Stimulated activated CD4-positive, alpha-beta T cell treated with anti-CD3 and anti-CD28 coated beads, Interleukin-12 subunit alpha, Interleukin-12 subunit beta, amount 100 ng/mL, for 24 hours (primary cell): ENCODE measurements at places on chromosomes 11 and 22.

GRCh38 chr22:25492162-25492561 lies 72.3 kb upstream of the GRK3 start:
- DNase-seq, result no peak

DNA sequence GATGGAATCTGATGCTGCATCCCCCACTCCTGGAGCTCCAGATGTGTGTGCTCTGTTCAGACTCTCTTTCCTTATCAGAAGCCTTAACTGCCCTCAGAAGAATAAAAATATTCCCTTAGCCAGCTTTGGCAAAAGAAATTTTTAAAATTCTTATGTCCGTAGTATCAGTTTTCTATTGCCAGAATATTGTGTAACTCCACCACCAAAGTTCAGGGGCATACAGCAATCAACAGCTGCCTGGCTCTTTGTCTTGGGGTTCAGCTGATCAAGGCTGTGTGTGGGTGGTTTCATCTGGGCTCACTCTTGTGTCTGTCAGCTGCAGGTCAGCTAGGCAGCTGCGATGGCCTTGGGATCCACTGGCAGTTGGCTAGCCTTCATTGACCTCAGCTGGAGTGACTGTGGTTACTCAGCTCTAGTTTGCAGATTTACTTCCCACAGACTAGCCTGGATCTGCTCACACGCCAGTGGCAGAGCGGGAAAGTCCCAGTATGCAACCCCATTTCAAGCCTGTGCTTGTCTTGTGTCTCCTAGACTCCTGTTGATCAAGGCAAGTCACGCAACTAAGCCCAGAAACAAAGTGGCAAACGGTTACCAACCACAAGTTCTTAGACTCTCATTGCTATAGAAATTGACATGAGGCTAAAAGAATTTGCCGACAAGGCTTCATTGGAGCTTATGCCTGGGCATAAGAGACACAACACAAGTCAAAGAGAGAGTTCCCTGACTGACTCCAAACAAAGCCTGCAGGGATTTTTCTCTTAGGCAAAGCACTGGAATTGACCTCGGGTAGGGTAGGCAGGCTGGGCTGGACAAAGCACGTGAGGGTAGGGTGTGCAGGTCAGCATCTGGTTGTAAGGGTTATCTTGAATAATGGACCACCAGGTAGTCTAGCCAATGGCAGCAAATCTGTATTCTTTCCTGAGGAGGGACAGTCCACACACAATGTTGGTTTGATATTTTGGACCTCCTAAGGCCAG lies 7.5 kb downstream of the TMEM138 start:
- no peak for DNase-seq

DNA sequence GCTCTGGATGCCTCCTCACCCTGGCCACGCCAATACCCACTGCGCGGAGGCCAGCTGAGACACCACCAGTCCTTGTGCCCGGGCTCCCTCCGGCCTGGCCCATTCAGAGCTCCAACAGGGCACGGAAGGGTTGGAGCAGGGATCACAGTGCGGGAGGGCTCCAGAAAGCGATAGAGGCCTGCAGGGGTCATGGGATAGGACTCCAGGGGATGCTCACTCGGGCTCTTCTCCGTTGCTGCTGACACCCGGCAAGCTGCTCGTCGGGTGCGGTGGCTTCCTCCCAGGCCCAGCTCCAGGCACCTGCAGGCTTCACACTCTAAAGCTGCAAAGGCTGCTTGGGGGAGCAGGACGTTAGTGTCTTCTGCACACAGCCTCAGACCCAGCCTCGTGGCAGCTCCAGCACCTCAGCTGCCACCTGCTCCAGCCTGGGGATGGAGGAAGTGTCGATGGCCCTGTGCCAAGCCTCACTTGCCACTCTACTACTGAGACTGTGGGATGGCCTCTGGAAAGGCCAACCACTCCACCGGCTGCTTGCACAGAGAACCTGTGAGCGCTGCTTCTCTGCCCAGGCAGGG lies 10.6 kb downstream of the WNT7B start:
- no peak for DNase-seq

DNA sequence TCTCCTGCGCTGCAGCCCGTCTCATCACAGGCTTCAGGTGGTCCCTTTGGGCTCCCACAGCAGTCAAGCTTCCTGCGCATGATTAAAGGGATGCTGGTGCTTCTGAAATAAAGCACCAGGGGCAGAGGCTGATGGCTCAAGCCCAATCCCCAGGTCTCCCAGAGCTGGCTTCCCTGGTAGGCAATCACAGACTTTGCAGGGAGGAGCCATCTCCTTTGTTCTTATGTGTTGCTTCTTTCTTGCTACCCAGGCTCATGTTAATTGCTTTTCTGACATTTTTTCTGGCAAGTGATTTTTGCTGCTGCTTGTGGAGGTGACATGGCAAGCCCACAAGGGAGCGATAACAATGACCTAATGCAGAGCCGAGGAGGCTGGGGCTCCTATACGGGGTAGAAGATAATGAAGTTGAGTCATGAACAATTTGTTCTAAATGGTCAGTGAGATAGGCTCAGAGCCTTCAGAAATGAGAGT lies 25.2 kb upstream of the PLET1 start:
- no peak for DNase-seq

- DNase-seq, result no peak
These were observed 75.6 kb downstream of the CLPB start for GRCh38 chr11:72358466-72359405.
